ENCODE measurements at places on chromosomes 6 and 20.

DNA sequence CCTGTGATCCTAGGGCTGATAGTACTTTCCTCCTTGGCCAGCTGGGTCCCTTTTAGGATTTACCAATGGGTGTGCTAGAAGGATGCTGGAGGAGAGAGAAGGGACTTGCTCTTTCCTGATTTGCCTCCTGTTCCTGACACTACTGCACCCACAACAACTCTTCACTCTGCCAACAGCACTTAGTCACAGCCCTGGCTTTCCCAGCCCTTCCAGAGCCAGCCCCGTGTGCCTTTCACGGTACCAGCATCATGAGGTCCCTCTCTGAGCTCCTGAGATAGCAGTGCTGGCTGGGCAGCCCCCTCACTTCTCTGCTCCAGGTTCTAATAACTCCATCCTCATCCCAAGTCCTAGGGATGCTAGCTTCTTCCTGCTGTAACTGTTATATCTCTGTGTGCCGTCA lies 80.9 kb downstream of the DNAH8 start:
- DNase-seq, result no peak

DNA sequence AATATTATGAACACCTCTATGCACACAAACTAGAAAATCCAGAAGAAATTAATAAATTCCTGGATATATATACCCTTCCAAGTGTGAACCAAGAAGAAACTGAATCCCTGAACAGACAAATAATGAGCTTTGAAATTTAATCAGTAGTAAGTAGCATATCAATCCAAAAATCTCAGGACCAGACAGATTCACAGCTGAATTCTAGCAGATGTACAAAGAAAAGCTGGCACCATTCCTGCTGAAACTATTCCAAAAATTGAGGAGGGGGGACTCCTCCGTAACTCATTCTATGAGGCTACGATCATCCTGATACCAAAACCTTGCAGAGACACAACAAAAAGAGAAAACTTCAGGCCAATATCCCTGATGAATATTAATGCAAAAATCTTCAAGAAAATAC lies 67.0 kb upstream of the PDE7B start:
- DNase-seq, result no peak

GRCh38 chr6:56073315-56073714 lies 174.1 kb downstream of the COL21A1 start:
- DNase-seq, result no peak

- no peak for DNase-seq
These were observed 79.1 kb downstream of the SLC23A2 start for GRCh38 chr20:4922186-4922585.

DNA sequence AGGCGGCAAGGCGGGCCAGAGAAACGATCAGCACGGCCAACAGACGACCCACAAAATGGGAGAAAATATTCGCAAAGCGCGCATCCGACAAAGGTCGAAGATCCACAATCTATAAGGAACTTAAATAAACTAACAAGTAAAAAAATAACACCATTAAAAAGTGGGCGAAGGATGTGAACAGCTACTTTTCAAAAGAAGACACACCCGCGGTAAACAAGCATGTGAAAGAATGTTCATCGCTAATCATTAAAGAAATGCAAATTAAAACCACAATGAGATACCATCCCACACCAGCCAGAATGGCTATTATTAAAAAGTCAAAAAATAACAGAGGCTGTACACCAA lies 117.8 kb upstream of the SIRPA start:
- DNase-seq, result no peak

GRCh38 chr6:14638435-14638905 lies 520.9 kb downstream of the CD83 start:
- DNase-seq, result no peak

DNA sequence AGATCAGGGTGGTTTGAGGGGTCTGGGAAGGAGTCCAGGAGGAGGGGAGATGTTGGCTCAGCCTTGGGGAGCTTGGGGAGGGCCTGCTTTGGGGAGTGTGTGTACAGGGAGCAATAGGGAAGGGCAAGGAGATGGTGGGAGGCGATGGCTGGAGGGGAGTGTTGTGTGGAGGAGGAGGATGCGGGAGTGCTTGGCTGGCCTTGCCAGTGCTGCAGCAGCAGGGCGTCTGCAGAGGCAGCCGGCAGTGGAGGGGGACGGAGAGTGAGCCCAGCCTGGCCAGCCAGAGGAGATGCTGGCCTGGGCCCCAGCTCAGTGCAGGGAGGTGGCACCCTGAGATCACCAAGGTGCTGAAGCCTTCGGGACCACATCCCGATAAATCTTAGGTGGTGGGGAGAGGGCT lies 3.9 kb downstream of the IP6K3 start:
- DNase-seq, result no peak

GRCh38 chr6:166942393-166943168 lies 13.8 kb downstream of the RNASET2 start:
- DNase-seq, result peak; percentile 73

- no peak for DNase-seq
These were observed 842.0 kb downstream of the HACE1 start for GRCh38 chr6:104017410-104018381.

- DNase-seq, result no peak
These were observed 8.1 kb downstream of the FOXA2 start for GRCh38 chr20:22576273-22576672.

GRCh38 chr6:45653117-45653883 lies 275.6 kb upstream of the SUPT3H start:
- DNase-seq, result no peak

GRCh38 chr6:65155083-65155482 lies 551.9 kb downstream of the EYS start:
- DNase-seq, result no peak

DNA sequence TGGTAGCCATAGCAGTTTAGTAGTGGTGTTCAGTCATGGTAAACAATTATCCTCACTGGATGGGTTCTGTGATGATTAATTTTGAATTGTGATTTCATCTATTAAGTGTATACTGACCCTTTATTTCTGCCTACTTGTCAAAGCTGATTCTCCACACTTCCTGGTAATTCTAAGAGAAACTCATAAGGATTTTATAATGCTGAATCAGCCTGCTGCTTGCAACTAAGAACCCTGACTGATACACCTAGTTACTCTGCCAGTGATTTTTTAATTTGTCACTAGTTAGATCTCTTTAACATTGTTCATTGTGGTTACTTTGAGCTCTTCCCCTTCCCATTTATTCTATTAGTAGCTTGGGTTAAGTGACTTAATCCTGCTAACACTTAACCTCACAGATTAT lies 8.6 kb downstream of the CDC40 start:
- no peak for DNase-seq

DNA sequence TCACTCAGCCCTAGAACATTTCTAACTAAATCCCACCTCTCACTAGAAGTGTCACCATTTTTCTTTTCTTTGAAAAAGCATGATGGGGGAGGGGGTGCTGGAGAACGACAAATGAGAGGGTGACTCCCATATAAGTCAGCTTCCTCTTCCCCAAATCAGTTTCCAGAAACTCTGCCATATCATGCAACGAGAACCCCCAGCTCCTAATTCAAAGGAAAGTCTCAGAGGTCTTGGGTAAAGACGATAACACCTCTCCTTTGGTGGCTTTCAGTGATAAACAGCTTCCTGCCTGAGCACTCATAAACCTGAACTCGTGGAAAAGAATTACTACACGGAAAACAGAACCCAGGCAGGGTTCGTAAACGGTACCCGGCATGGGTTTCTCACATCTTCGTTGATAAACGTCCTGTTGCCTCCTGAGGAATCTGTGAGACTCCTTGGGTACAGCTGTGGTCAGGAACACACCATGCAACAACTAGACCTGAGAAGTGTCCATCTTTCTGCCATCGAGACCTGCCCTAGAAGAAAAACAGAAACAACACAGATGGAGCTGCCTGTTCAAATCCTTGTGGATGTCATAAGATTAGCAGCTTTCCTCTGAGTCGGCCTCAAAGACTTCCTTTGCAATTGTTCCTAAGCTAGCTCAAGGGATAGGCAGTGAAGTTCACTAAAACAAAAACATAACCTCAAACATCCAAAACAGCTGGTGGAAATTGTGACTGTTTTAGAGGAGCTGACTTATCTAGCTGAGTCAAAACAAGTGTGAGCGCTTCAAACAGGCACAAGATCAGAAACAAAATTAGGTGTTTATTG lies 185.8 kb upstream of the PRDM1 start:
- DNase-seq, result no peak

GRCh38 chr6:169320013-169320412 lies 66.4 kb upstream of the THBS2 start:
- no peak for DNase-seq

- DNase-seq, result no peak
These were observed 137.5 kb downstream of the EYS start for GRCh38 chr6:65569505-65569904.

GRCh38 chr6:125828476-125829039 lies 37.8 kb downstream of the NCOA7 start:
- no peak for DNase-seq

- no peak for DNase-seq
These were observed 228.5 kb downstream of the DLL1 start for GRCh38 chr6:170062209-170062914.

DNA sequence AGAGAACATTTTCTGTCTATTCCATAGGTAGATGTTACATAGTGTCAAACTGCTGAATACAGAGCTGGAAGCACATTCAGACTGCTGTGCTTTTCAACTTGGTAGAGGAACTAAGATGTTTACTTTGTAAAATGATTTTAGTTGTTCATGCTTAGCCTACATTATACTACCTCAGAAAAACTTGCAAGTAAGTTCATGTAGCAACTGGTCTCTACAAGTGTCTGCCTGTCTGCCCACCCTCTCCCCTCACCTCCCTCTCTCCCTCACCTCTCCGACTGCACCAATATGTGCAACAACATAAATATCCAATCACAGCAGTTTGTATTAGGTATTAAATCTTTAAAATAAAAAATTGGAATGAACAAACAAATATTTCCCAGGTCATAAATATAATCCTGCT lies 25.3 kb downstream of the ELOVL4 start:
- DNase-seq, result no peak

DNA sequence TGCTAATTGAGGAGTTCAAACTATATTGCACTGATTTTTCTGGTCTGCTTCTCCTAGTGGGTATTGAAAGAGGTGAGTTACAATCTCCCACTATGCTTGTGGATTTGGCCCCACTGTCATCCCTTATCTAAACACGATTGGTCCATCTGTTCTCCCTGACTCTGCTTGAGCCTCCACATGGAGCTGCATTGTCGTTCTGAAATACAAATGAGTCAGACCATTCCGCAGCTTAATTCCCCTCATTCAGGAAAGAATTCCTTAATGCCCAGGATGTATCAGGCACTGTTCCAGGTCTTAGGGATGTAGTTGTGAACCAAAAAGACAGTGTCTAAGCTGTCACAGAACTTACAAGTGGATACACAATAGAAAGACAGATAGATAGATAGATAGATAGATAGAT lies 461.9 kb downstream of the QKI start:
- no peak for DNase-seq

DNA sequence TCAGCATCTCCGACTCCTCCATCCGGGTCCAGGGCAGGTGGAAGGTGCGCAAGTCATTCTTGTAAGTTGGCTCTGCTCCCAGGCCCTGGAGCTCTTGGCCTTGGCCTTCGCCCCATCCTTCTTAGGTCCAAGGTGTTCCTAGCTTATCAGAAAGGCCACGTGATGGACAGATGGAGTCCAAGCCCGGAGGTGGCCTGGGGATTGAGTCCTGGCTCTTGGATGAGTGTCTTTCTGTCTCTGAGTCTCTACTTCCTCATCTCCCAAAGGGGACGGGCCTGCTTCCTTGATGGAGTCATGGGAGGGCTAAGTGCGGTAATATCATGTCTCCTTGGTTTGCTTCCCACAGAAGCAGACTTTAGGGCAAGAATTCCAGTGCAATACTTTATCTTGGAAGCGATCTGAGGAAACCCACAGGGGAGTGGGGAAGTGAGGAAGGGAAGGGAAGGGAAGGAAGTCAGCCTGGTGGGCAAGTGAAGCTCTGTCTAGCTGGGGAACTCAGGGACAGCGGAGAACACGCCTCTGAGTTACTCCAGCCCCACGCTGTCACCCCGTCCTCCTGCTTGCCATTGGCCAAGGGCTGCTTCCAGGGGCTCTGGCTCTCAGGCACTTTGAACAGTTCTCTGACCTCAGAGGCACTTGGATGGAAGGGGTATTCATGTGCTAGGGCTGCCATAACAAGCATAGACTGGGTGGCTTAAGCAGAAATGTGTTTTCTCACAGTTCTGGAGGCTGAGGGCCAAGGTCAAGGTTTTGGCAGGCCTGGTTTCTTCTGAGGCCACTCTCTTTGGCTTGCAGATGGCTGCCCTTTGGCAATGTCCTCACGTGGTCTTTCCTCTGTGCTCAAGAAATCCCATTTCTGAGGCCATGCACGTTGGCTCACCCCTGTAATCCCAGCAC lies 4.8 kb downstream of the LBP start:
- no peak for DNase-seq

DNA sequence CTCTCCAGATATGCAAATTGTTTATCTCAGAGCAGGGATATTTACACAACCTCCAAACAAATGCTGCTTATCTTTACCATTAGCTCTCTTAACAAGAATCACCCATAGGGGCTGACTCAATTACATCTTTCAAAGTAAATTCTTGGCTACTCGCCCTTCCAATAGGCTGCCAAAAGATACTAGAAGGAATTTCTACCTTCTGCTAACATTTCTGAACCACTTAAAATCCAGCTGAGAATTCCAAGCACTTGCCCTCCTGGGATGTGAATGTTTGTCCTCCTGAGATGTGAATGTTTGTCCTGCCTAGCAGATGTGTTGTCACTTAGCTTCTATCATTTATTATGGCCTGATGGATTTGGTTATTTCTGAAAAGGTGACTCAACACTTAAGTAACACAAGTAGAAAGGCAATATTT lies 388.0 kb downstream of the GJA1 start:
- no peak for DNase-seq

- DNase-seq, result no peak
These were observed 84.0 kb downstream of the RCAN2 start for GRCh38 chr6:46407246-46407645.

DNA sequence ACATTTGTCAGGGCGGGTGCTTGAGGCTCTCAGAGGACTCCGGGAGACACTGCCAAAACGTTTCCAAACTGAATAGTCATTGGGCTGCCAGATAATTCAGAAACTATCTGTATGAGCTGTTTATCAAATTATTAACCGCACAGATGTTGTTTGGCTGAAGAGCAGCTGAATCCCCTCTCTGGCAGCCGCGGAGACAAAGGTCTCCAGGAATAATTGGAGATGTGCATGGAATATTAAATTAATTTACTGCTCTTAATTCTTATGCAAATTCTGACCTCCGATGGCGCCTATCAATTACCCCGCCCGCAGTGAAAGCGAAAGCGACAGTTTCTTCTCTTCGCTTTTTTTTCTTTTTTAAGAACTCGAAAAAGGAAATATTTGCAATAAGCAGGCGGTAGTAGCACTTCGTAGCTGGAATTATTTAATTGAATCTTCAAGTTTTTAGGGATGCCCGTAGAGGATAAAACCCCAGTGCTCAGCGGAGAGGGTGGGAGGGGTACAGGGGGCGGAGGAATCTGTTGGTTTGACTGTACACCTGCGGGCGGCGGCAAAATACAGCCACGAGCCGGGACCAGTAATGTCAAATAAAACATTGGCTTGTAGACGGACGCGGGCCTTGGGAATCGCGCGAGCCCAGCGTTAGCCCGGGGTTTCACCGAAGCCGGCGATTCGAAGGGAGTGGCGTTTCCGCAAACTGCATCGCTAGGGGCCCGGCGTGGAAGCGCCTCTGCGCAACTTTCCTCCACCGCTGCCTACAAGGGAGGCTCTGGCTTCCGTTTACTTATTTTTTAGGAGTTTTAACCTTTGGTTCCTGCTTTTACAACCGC lies 6.2 kb downstream of the LINC00237 start:
- peak; percentile 55 for DNase-seq

GRCh38 chr6:30025186-30025585 lies 35.9 kb upstream of the POLR1H start:
- no peak for DNase-seq

All from CD4-positive, alpha-beta T cell treated with Interleukin-21 for 1 hour (primary cell).